ENCODE measurements at places on chromosomes 5 and 9.

- peak; percentile 28 for DNase-seq
Observed at GRCh38 chr9:69195668-69196067, 21.6 kb downstream of the TJP2 start.

DNA sequence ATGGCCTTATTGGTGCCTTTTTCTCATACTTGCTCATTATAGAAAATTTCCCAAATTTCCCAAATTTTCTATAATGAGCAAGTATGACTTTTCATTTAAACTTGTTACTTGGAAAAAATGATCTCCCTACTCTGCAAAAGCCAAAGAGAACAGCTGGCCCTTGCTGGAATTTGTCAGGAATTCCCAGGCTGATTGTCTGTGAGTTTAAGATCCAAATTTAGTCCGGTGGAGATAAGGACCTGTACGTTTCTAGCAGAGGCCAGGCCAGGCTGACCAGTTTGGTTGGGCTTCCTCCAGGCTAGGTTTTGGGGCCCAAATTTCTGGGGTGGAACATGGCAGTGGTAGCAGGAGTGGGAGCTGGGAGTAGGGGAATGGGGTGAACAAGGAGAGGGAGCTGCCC is 51.9 kb downstream of the NEURL1B start:
- no peak for DNase-seq

GRCh38 chr5:138953387-138954256 is 78.5 kb upstream of the LRRTM2 start:
- DNase-seq, result peak; percentile 58

DNA sequence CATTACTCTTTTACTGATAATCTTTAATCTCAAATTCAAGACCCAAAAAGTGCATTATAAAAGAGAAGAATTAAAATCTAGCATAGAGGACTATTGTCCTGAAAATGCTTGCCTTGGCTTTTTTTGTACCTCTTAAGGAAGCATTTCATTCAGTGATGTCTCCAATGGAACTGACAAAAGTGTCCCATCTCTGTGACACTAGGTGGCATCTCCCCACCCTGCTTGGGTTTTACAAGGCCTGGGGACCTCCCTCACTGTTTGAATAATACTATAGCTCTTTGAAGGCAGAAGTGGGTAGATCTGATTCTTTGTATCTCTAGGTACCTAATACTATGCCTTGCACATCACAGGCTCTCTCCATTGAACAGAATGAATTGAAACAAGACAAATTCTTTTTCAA is 180.6 kb downstream of the EPB41L4A start:
- no peak for DNase-seq

GRCh38 chr5:45376417-45376816 is 319.8 kb downstream of the HCN1 start:
- DNase-seq, result no peak

- DNase-seq, result no peak
Observed at GRCh38 chr5:76999451-76999850, 30.8 kb upstream of the AGGF1 start.

DNA sequence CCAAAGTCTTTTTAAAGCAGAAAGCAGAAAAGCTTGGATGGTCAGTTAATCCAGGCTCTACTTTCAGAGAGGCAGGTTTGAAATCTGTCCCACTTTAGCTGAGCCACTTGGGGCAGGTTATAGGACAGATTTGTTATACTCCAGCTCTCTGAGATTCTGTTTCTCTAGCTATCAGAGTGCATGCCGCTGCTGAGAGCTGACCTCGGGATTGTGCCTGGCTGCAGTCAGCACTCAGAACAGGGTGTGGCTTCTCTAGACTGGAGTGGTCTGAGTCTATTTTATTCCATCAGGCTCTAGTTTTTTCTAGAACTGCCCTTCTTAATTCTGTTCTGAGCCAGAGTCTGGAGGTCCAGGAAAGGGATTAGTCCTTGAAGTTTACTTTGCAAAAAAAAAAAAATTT is 67.7 kb downstream of the NDFIP1 start:
- no peak for DNase-seq

- no peak for DNase-seq
Observed at GRCh38 chr5:50292735-50293394, 148.2 kb downstream of the EMB start.

- no peak for DNase-seq
Observed at GRCh38 chr5:170249355-170249754, 16.6 kb downstream of the C5orf58 start.

DNA sequence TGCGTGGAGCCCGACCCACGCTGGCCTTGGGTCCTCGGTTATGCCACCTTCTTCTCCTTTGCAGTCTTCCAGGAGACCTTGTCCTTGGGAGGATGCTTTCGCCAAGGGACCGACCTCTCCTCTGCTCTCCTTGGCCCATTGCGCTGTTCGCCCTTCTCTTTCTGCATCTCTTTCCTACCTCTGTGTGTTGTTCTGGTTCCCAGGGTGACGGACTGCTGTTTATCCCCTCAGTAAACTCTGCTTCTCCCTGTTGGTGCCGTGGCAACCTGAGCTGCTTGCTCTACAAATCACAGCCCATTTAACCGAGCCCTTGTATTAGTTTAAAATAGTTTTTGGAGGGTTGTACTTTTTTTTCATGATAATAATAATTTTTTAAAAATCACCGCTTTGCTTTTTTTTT is 97.9 kb downstream of the DAPK1 start:
- no peak for DNase-seq

- DNase-seq, result no peak
Observed at GRCh38 chr9:98632839-98633238, 75.9 kb downstream of the GABBR2 start.

GRCh38 chr5:147303976-147304375 is 69.2 kb downstream of the STK32A start:
- no peak for DNase-seq

DNA sequence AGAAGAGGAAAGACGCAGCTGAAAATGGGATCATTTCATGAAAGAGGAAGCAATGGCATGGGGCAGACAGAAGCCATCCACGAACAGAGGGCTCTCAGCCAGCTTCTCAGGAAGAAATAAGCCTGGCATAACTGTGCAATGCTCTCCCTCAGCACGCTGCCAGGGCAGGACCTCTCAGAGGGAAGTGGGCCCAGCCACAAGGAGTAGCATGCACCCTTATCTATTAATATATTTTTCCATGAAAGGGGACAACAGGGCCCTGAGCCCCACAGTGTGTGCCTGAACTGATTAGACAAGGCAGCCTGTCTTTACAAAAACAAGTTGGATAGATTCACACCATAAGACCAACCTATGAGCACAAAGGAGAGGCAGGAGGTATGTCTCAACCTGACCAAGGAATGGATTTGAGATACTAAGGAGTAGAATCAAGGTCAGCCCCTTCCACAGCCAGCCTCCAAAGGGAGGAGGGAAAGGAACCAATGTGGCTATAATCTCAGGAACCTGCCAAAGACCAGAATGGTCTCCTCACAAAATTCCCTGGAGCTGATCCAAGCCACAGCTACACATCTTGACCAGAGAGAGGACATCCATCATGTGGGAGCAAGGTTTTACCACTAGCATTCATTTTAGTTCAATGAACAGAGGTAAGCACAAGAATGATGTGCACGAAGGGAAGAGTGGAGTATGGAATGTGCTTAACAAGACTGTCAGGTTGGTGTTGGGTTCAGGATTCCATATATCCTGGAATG is 154.8 kb downstream of the SIL1 start:
- DNase-seq, result no peak

DNA sequence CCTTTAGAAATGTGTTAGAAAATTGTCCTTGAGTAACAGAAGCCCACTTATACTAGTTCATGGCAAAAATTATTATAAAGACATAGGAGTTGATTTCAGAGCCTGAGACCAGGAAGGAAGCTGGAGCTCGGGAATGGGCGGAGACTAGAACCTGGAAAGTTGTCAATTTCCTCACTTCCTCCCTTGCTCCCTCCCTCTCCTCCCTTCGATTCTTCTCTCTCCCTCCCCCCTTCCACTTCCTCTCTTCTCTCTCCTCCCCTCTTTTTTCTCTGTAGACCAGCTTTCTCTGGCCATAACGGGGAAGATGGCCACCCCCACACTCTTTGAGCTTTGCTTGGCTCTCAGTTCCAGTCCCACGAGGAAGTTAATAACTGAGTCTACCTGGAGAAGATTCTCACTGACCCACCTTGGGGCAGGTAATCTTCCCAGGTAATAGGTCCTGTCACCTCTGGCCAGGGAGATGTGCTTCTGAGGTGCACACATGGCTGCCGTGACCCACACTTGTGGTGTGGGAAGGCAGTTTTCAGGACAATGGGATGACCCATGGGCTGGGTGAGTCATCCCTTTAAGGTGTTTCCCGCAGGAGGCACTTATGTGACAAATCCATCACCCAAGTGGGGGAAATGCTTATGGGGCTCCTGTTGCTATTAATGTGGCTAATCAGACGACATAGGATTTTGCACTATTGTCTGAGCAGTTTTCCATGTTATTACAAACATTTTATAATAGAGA is 78.7 kb downstream of the HSPA4 start:
- no peak for DNase-seq

DNA sequence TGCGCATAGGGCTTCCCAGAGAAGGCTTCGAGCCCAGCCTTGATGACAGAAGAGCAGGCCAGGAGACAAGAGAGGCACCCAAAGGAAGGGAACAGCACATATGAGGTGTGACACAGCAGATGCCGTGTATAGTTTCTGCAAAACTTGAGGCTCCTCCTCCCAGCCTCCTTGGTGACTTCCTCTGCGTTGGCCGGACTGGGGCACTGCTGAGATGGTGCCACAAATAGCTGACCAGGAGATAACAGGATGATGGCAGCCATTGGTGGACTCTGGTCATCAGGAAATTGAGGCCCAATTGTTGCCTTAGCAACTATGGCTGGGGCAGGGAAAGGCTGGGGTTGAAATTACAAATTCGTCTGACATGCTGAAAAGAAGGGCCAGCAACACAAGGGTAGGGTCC is 4.8 kb upstream of the ZNF79 start:
- DNase-seq, result no peak

DNA sequence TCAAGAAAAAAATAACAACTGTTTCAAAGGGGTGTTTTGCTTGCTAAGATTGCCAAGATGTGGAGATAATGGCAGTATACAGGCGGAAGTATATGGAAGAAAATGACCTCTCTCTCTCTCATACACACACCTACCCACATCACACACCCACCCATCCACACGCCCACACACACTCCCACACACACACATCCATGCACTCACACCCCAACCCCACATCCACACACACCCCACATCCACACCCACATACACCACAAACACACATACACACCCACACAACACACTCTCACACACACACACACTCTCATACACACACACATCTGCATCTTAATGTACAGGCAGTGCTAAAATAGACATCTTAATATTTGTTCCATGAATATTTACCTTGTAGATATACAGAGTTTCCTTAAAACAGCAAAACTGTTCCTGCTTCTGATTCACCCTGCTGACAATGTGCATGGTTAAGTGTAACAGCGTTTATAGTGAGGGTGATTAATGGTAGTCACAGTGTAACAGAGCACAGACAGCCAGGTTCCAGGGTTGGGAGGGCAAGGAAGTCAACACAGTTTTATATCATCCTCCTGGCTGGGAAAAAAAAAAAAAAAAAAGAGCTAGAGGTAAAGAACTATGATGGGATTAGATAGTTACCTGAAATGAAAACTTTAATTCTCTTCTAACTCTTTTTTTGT is 8.3 kb downstream of the BHMT2 start:
- no peak for DNase-seq

DNA sequence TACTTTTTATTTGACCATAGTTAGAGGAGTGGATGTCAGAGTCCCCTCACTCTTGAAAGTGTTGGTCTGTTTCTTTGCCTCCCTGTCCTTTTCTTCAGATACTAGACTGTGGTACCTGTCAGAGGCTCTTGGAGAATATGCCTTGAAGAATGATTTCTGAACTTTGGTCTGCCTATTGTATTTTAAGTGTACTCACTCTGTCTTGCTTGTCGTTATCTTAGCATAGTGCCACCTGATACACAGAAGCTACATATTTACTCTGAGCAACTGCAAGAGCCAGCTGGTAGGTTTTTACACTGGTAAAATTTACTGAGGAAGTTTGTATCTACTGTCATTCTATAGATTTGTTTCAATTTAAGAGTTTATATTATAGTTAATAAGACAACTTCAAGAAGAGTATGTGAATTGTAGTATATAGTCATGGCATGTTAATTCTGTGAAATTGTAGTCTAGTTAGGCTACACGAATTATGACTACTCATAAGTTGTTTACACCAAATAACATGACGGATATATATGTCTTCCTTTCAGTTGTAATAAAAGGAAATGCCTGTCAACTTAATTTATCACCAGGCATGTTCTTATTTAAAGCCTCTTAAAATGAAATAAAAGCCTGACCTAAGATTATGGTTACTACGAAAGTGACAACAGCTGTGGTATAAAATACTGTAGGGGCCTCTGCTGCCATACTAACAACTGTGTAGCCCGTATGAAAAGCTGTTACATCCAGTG is 201.7 kb downstream of the KDM4C start:
- DNase-seq, result no peak

DNA sequence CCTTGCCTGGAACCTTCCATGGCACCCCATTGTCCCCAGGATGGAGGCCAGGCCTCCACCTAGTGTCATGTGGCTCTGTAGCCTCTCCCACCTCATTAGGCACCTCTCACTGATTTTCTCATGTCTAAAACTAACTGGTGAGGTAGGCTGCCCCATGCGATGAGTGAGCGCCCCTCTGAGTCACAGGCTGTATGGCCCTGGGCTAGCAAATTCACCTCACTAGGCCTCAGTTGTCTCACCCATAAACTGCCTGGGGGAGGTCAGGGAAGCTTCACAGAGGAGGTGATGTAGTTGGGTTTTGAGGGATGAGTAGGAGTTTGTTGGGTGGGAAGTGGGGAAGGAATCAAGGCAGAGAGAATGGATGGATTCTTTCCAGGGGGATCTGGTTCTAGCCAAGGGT is 8.8 kb downstream of the RXRA start:
- no peak for DNase-seq

DNA sequence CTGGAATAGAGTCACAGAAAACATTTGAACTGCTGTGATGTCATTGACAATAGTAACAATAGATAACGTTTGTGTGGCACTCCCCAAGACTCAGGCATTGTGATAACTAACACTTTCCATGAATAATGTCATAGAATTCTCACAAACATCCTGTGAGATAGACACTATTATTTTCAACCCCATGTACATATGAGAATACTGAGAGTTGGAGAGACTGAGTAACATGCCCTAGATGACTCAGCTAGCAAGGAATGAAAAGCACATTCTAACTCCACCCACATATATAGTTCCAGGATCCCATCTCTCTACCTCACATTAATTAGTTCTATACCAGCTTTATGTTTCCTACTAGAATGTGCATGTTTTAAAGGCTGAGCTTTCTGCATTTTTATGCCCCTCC is 71.4 kb downstream of the ASTN2 start:
- DNase-seq, result no peak

DNA sequence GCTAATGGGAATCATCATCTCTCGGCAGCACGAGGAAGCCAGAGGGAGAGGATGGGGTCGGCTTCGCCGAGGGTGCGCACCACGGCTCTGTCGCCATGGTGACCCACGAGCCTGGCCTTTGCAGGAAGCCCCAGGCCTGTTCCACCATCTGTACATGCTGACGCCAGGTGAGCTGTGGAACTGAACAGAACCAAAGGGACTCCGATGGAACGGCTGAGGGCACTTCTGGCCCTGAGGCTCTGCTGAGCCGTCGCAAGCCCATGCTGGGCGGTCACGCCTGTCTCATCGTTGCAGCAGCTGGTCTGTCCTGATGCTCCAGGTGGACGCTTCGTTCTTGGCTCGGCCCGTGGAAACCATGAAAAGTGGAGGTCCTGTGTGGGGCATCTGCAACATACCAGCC is 34.6 kb upstream of the UBAC1 start:
- no peak for DNase-seq

- no peak for DNase-seq
Observed at GRCh38 chr5:51138164-51138563, 245.1 kb upstream of the ISL1 start.

- DNase-seq, result no peak
Observed at GRCh38 chr9:103410059-103410458, 414.9 kb downstream of the CYLC2 start.

- DNase-seq, result no peak
Observed at GRCh38 chr9:126198854-126199253, 127.8 kb upstream of the MVB12B start.

Measured in cerebellar cortex (tissue), 1 donor.